ENCODE measurements at places on chromosomes 13 and 19. TPM values are rescaled to one million over a fixed set of nuclear protein-coding genes. Genes with fewer than 3 reads are reported as not detected.

CDC16 gene
- 86.7 TPM for total RNA-seq

DENND1C gene
- 3.1 TPM for total RNA-seq

BCAM gene
- 136 TPM for total RNA-seq

USHBP1 gene
- 7.2 TPM for total RNA-seq

DNA sequence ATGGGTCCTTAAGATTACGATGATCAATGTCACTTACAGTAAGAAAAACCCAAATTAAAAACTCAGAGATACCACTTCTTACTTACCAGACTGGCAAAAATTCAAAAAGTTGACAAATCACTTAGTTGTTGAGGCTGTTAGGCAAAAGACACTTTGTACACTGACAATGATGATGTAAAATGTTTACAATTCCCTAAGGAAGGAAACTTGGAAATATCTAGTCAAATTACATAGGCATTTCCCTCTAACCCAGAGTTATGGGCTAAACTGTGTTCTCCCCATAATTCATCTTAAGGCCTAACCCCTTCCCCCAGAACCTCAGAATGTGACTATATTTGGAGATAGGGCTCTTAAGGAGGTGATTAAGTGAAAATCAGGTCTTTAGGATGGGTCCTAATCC, 12.0 kb downstream of the TGDS start:
- no peak for DNase-seq

GRCh38 chr13:98443329-98443728, 133.6 kb downstream of the STK24 start:
- DNase-seq = no peak

- DNase-seq = no peak
Measured at GRCh38 chr19:55256562-55257460, 2.0 kb downstream of the PPP6R1 start.

DNA sequence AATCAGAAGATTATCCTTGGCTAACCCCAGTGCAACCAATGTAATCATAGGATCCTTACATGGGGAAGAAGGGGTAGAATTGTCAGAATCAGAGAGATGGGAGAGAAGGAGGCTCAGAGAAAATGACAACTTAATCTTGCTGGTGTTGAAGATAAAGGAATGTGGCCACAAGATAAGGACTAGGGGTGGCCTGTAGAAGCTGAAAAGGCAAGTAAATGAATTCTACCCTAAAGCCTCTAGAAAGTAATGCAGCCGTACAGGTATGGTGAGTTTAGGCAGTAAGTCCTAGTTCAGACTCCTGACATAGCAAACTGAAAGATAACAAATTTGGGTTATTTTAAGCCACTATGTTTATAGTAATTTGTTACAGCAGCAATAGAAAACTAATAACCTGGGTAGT, 718.5 kb downstream of the SLITRK6 start:
- DNase-seq = no peak

GRCh38 chr13:75393839-75394520, 88.0 kb downstream of the TBC1D4 start:
- no peak for DNase-seq

GRCh38 chr13:28355046-28355821, 139.7 kb downstream of the FLT1 start:
- no peak for DNase-seq

DNA sequence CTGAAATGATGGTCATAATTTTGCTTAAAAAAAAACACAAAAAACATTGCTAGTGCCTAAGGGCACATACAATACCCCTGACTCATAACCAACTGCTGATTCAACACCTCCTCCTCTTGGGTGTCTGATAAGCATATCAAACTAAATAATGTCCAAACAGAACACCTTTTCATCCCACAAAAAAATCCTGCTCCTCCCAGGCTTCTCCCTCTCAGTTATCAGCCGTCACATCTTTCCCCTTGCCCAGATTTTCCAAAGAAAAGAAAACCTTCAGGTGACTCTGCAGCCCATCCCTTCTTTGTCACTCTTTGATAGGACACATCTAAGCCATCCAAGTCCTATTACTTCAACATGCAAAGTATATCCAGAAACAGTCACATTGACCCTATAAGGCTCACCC, 46.9 kb downstream of the ABCC4 start:
- DNase-seq = no peak
